ENCODE measurements at places on chromosomes 3 and 15.

- no peak for DNase-seq
These were observed 10.0 kb downstream of the LIMD1 start for GRCh38 chr3:45604596-45604995.

GRCh38 chr3:89876116-89876515 is 768.7 kb downstream of the EPHA3 start:
- DNase-seq, result no peak

- no peak for DNase-seq
These were observed 76.4 kb downstream of the FSIP1 start for GRCh38 chr15:39706206-39706605.

- no peak for DNase-seq
These were observed 3.8 kb upstream of the GABPB1 start for GRCh38 chr15:50358845-50359244.

- no peak for DNase-seq
These were observed 867.8 kb downstream of the SQOR start for GRCh38 chr15:46502667-46503066.
